ENCODE measurements at places on chromosomes 6 and 20. TPM values are rescaled to one million over a fixed set of nuclear protein-coding genes. Genes with fewer than 3 reads are reported as not detected.
A peak's percentile ranks its signal among the peaks of the same experiment; 100 is the strongest.

The LBP gene
- 0.28 TPM for total RNA-seq

DNA sequence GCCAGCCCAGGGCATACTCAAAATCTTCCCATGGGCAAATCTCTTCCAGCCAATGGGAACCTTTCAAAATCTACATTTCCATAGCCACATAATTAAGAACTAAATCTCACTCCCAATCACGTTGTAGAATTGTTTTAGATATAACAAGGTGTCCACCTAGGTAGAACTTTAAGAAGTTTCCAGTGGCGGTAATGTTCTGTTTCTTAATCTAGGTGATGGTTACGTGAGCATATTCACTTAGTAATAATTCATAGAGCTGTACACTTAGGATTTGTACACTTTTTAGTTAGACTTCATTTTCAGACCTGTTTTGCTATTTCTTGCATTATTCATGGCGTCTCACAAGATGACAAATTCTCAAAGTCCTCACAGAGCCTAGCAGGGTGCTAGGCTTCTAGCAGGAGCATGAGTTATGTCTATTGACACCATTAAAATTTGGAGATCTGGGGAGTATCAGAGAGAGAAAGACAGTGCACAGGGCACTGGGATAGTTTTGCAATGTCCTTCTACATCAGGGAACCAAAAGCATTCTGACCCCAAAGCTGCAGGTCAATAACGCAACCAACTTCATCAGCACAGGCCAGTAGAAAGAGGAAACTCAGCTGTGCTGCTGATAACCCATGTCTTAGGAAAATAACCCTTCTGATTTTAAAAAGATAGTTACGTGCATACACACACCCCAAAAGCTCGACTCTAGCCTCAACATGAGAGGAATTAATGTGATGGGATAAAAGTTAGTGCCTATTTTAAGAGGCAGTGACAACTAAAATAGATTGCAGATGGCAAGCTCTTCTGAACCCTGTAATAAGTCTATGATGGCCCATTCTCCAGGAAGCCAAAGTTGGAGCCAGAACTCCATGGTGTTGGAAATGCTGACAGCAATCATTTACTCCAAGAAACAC lies 518.1 kb upstream of the JARID2 start:
- DNase-seq = no peak

DNA sequence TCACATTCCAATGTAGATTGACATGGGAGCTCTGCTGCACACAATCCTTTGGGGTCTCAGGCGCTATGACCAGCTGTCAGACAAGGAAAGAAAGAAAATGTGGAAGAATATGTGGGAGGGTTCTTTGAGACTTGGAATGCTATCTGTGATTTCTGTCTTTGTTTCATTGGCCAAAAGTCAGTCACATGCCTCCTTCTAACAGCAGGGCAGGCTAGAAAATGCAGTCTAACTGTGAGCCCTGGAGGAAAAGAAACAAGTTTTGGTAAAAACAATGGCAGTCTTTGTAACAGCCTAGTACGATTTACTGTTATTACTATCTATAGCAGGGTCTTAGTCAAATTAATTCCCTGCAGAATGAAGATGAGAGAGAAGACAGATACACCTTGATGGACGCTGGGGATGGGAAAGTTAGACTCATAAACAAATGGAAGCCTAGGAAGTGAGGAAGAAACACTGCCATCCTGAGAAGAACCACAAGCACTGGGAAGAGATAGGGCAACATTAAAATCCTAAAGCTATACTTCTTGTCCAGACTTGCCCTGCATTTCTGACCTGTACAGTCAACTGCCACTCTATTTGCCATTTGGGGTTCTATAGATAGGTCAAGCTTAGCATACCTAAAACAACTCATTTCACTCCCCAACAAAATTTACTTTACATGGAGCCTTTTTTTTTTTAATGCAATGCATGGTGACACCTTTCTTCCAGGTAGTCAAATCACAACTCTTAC lies 833.0 kb downstream of the KIF16B start:
- DNase-seq = no peak

The EDN1 gene
- 37.0 TPM for total RNA-seq

DNA sequence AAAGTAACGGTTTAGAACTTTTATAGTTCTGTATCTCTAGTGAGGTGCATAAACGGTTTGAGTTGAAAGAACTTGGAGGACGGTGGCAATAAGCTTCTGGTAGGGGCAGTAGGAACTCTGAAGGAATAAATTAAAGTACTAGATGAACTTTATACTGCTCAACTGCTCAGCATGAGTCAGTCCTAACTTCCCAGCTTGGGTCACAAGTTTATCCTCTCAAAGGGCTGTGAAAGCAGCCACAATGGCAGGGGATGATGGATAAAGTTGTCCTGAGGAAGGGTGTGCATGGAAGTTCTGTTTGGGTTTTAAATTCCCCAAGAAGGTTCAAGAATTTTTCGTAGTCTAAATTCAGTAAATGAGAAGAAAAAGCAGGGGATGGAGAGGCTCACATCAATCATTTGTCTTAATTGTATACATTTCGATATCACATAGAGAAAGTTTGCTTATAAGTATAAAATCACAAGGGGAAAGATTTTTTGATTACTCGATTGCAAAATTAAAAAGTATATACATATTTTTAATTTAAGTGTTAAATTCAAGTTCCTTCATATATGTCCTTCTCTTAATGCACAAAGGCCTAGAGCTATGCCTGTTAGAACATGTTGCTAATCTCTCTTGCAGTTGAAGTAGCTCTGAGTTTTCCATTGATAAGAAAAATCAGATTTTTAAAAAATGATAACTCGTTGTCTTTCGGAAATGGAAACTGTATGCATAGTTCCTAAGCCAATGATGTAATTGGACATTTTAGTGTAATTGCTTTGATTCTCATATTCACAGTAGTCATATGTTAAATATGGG lies 55.3 kb upstream of the JAG1 start:
- no peak for DNase-seq

- DNase-seq = no peak
Observed at GRCh38 chr6:35427851-35428321, 24.3 kb upstream of the FANCE start.

DNA sequence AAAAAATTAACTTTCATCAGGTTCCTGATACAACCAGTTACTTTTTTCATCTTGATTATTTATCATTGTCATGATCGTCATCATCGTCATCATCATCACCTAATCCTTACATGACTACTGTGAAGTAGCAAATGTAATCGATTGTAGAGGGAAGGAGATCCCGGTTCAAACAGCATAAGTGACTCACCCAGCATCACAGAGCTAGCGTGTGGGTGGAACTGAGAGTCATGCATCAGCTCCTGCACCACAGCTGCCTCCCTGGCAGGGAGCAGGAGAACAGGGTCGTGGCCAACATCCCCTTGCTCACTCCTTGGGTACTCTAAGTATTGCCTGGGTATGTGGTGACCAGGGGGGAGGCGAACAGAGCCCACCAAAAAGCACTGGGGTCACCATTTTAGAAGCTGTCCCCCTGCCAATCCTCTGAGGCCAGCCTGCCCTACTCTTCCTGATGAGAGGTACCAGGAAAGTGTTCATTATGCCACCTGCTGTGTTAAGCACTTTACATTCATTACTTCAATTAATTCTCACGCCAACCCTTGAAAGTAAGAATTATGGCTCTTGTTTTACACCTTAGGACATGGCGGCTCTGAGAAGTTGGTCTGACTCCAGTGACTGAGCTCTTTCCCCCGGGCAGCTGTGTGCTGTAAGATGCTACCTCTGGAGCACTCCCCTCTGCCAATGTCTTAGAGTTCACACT lies 425.2 kb downstream of the CD83 start:
- no peak for DNase-seq

GRCh38 chr6:111468329-111469012 lies 14.5 kb downstream of the REV3L start:
- no peak for DNase-seq

The ADIG gene
- total RNA-seq = not detected

DNA sequence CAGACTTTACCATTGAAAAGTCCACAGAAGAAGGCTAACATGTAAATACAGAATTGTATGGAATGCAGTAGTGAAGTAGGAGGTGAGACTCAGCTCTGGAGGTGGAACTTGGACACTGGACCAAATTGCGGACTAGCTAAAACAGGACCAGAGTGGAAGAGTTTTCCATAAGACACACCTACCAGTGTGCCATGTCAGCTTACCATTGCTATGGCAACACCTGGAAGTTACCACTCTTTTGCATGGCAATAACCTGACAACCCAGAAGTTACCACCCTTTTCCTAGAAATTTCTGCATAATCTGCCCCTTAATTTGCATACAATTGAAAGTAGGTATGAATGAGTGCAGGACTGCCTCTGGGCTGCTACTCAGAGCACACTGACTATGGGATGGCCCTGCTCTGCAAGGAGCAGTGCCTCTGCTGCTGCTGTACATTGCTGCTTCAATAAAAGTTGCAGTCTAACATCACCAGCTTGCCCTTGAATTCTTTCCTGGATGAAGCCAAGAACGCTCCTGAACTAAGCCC lies 569.6 kb upstream of the FLRT3 start:
- no peak for DNase-seq

The HLA-DMB gene
- 2.1 TPM for total RNA-seq

The PDYN gene
- total RNA-seq = not detected

The PACSIN1 gene
- 0.03 TPM for total RNA-seq

The MACROD2 gene
- total RNA-seq = 2.2 TPM

GRCh38 chr6:128121610-128122009 lies 220.8 kb upstream of the THEMIS start:
- DNase-seq = no peak

DNA sequence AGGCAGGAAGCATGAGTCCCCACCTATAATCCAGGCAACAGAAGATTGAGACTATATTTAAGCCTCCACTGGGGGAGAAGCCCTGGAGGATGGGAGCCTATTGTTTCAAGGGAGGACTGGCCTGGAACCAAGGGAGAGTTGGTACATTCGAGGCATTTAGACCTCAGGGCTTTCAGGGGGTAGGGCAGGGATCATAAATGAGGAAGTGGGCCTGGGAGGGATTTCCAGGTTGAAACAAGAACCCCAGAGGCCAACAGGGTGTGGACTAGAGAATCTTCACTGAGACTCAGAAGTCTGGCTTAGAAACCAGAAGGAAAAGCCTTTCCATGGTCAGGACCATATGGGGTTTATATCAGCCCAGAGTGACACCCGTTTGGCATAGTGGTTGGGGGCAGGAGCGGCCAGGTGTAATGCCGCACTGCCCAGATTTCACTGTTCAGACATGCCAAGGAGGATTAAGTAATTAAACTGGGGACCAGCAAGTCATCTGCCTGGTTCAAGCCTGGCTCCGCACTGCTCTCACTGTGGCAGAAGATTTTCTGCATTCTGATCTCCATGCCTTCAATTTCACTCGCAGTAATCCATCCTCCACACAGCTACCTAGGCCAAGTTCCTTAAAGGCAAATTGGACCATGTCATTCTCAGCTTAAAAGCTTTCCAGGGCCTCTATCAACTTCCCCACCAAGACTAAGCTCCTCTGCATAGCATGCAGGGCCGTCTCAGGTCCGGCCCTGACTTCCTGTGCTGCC lies 17.8 kb downstream of the LRFN2 start:
- no peak for DNase-seq

- no peak for DNase-seq
Observed at GRCh38 chr20:63534427-63534830, 2.7 kb downstream of the PTK6 start.

GRCh38 chr6:340186-340955 lies 48.1 kb downstream of the DUSP22 start:
- no peak for DNase-seq

- peak; percentile 82 for DNase-seq
Observed at GRCh38 chr6:158002951-158003853, 21.5 kb downstream of the SYNJ2 start.

- no peak for DNase-seq
Observed at GRCh38 chr20:36720510-36720909, 25.4 kb downstream of the NDRG3 start.

- no peak for DNase-seq
Observed at GRCh38 chr20:50469176-50469723, 40.9 kb upstream of the PTPN1 start.

DNA sequence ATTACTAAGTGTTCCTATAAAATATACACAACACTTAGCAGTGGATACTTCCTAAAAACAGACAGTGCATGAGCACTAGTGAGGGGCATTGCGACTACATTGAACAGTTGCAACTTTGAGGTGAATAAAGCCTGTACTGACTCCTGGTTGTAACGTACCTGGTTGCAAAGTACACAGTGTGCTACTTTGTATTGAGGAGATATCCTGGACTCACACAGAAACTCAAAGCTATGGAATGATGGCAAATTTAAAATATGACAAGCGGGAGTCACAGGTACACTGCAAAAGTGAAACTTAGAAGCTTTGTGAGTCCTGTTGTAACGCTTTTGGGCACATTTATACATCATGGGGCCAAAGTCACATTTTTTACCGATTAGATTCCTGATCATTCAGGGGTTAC lies 55.6 kb upstream of the HLA-A start:
- DNase-seq = no peak

DNA sequence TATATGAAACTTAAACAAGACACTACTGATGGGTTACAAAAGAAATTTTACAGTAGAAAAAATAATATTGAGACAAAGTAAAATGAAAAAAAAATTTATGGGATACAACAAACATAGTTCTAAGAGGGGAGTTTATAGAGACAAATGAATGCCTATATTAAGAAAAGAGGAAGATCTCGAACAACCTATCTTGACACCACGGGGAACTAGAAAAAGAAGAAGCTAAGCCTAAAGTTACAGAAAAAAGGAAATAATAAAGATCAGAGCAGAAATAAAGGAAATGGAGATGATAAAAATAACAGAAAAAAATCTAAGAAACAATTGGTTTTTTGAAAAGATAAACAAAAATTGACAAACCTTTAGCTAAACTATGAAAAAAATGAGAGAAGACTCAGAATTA lies 9.1 kb upstream of the ECHDC1 start:
- no peak for DNase-seq

- DNase-seq = no peak
Observed at GRCh38 chr6:36339146-36339545, 2.5 kb upstream of the BNIP5 start.

DNA sequence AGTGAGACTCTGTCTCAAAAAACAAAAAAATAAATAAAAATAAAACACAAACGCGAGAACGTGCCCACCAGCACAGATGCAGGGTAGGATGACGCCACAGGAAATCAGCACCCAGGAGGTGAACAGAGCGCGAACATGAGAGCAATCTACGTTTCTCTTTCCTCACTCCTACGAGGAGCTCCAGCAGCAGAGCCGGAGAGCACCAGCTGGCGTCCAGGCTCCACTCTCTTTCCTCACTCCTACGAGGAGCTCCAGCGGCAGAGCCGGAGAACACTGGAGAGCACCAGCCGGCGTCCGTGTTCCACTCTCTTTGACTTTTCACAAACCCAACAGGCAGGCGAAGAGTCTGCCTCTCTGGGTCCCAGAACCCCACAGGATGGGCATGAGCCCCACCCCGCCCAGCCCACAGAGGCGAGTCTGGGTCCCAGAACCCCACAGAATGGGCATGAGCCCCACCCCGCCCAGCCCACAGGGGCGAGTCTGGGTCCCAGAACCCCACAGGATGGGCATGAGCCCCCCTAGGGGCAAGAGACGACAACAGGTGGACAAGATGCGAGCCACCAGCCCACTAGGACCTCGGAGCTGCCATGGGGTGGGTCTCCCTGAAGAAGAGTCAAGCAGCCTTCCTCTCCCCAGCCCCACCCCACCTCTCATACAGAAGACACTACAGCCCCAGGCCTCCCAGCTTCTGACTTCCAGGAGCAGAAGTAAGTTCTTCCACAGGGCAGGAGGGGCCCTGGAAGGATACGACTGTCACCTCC lies 20.2 kb downstream of the ZBTB46 start:
- no peak for DNase-seq

The LGSN gene
- not detected for total RNA-seq

- no peak for DNase-seq
Observed at GRCh38 chr6:39152262-39152661, 37.3 kb upstream of the SAYSD1 start.

The SIGLEC1 gene
- total RNA-seq = not detected

All from HT-29 (cell line).